ENCODE measurements at places on chromosomes 2 and 18. TPM values are rescaled to one million over a fixed set of nuclear protein-coding genes. Genes with fewer than 3 reads are reported as not detected.

The EML6 gene
- 0.16 TPM for polyA plus RNA-seq

The REG3A gene
- polyA plus RNA-seq: not detected

The GALR1 gene
- not detected for polyA plus RNA-seq

The SP9 gene
- polyA plus RNA-seq: not detected

The DSG1 gene
- polyA plus RNA-seq: 0.07 TPM

The IMPA2 gene
- polyA plus RNA-seq: 35.0 TPM

The ARHGEF4 gene
- 14.1 TPM for polyA plus RNA-seq

The LYG2 gene
- not detected for polyA plus RNA-seq

The MRPL53 gene
- 96.5 TPM for polyA plus RNA-seq

The KCNK3 gene
- not detected for polyA plus RNA-seq

The GATA6 gene
- 0.03 TPM for polyA plus RNA-seq

The G6PC2 gene
- polyA plus RNA-seq: not detected

The DCDC2C gene
- polyA plus RNA-seq: not detected

The C1QL2 gene
- not detected for polyA plus RNA-seq

DNA sequence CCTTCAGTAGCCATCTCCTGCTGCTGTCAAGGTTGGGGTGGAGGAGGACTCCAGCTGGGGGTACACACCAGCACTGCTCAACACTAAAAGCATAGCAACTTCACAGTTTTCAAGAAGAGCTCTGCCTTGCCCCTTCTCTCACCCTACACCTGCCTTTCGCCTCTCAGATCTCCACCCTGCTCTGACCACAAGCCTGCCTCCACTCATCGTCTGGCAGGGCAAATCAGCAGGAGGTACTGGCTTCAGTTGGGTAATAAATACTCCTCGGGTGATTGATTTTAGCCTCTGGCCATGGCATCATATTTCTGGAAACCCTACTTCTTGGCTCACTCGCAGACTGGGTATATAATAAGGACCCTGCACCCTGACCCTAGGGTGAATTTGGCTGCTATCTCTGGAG is 3.1 kb upstream of the PRKAG3 start:
- DNase-seq: no peak

DNA sequence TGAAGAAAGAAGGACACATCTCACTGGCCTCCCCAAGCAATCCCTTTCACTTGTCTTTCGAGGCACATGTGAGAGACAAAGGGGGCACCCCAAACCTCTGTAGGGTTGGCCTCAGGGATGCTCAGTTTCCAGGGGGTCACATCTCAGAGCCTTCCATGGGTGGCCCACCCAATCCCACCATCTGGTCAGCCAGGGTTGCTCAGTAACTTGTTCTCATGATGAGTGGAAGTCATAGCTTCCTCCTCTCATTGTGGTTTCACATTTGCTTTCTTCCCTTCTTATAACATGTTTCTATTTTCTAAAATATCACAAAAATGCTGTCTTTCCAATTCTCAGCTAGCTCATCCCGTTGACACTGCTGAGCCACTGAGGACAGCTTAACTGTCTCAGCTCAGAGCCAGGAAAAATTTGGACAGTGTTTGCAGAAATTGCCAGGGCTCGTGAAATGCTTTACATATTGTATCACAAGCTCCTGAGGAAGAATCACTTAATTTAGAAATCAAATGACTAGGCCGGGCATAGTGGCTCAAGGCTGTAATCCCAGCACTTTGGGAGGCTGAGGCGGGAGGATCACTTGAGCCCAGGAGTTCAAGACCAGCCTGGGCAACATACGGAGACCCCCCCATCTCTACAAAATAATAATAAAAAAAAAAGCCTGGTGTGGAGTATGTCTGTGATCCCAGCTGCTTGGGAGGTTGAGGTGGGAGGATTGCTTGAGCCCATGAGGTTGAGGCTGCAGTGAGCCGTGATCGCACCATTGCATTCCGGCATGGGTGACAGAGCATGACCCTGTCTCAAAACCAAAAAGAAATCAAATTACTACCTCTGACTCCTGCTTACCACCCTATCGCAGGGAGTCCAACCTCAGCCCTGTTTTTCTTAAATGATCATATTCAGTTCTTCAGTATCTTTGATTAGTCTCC is 129.3 kb downstream of the PRKCE start:
- no peak for DNase-seq

- DNase-seq: peak; percentile 66
These were observed 105.8 kb upstream of the SPOPL start for GRCh38 chr2:138395565-138396306.

DNA sequence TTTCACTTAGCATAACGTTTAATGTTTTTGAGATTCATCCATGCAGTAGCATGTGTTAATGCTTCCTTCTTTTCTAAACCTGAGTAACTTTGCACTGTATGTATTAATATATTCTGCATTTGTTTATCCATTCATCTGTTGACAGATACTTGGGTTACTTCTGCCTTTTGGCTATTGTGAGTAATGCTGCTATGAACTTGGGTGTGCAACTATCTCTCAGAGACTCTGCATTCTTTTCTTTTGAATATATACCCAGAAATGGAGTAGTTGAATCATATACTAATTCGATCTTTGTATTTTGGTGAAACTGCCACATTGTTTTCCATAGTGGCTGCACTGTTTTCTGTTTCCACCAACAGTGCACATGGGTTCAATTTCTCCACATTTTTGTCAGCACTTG is 128.3 kb downstream of the SH3BP4 start:
- DNase-seq: peak; percentile 24

DNA sequence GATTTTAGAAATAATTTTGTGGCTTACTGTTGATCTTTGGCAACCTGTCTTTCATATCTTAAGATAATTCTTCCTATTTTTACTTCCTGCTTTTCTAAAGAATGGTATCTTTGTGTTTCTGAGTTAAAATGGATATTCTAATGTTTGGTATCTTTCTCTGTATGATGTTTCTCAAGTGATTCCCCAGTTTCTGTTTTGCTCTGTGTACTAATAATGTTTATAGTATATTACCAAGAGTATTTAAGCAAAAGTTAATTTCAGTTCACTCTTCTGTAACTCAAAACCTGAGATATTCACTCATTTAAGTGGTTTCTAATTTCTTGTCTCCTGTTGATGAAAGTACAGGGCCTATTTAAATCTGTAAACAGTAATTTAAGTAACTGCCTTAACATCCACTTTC is 58.3 kb downstream of the CCDC150 start:
- DNase-seq: no peak

GRCh38 chr18:51739044-51739666 is 541.7 kb upstream of the MEX3C start:
- DNase-seq: no peak

DNA sequence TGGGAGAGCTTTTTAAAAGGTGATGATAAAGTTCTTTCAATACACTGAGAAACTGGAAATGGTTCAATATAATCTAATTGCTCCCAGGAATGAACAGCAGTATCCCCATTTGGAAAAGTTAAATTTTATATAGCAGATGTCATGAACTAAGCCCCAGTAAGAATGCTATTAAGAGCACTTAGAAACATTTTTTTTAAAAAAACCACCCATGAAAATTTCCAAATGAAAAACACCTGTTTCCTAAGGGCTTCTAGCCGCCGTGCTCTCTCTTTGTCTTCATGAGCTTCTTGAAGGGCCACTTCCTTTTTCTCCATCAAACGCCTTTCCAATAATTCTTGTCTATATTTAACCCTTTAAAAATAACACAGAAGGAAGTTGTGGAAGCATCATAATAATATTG is 77.0 kb downstream of the UPP2 start:
- no peak for DNase-seq

DNA sequence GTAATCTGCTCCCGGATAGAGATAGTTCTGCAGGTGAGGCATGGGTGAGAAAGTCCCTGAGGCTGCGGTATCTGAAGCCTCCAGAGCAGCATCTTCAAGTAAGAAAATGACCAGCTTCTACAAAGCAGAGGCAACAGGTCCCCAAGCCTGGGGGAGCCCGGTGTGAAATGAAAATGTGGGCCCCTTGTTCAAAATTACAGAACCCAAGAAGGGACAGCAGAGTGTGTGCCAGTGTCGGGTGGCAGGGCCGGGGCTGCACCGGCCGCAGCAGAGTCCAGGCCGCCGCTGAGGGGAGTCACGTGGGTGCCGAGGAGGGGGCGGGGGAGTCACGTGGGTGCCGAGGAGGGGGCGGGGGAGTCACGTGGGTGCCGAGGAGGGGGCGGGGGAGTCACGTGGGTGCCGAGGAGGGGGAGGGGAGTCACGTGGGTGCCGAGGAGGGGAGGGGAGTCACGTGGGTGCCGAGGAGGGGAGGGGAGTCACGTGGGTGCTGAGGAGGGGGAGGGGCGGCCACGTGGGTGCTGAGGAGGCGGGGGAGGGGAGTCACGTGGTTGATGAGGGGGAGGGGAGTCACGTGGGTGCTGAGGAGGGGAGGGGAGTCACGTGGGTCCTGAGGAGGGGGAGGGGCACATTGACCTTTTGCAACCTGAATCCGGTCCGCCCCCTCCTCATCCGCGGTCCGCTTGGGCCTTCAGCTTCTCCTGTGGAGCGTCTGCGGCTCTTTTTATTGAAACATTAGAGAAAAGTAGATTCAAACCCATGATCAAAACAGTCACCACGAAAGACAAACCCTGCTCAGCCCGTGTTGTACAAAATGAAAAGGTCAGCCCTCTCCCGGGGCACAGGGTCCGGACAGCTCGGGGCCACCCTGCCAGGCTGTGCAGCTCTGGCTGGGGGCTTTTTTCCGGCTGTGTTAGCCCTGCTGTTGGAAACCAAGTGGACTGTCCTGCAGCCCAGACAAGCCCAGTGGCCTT is 10.4 kb downstream of the COLEC11 start:
- DNase-seq: no peak

GRCh38 chr2:190618030-190618429 is 30.9 kb upstream of the NAB1 start:
- no peak for DNase-seq

DNA sequence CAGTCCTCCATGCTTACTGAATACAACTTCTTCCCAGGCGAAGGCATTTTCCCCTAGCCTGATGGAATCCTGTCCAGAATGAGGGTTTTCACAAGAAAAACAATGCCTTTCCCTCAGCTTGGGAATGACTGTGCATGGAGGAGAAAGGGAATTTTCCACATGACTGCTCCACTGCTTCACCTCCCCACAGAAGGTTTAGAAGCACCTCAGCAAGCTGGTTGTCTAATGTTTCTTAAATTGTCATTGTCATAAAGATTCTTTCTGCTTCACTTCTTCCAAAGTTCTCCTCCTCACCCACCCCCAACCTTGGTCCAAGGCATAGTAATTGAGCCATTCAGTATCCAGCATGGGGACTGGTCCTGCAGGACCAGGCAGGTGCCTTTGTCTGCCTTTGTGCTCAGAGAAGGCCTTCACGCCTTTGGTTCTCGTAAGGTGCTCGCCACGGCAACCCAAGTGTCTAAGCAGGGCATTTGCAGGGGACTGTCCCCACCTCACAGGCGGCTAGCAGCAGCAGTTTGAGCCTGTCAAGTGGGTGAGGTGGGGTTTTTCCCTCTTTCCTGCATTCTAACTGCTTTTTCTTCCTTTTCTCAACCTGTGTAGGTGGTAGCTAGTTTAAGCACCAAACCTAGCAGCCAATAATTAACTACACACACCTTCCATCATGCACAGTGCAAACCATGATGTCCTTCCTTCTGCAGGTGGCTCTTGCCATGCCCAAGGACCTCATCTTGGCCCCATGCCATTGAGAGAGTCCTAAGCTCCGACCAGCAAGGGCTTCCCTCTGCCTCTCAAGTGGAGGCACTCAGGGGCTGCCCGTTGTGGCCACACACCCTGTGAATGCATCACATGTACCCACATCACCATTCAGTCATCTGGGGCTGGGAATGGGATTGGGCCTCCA is 65.7 kb upstream of the BCL2L11 start:
- no peak for DNase-seq

DNA sequence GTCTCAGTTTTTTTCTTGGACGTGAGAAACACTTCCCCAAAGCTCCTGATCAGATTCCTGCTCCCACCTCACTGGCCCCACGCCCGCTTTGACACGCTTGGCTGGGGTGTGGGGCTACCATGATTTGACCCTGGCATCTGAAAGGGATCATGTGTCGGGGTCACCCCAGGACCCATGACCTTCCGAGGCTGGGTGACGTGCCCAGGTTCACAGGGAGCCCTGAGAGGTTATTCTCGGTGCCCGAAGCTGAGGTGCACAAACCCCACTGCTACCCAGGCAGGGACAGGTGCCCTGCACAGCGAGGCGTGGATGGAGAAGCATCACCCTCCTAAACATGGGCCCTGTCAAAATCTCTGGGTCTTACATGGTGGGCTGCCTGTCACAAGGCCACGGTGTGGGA is 404.1 kb downstream of the GALR1 start:
- DNase-seq: no peak

DNA sequence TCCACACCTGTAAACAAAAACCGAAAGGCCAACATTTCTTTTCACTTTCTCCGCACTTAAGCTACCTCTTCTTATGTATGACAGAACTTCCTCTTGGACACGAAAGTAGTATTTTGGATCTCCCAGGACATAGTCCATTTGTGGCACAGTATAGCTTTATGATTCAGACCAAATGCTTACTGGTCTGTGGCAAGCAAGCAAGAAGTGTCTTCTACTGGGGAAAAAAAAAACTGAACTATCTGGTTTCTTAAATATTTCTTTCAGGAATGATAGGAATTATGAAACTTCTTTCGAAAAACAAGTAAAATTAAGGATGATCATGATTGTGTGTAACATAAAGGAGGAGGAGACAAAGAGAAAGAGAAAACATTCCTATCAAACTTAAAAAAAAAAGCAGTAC is 33.6 kb downstream of the SRBD1 start:
- no peak for DNase-seq

- no peak for DNase-seq
These were observed 129.2 kb downstream of the MYCN start for GRCh38 chr2:16069663-16069932.

- no peak for DNase-seq
These were observed 950 bp downstream of the KLHL30 start for GRCh38 chr2:238139196-238140039.

- DNase-seq: peak; percentile 67
These were observed 1435.7 kb downstream of the LRP1B start for GRCh38 chr2:140695155-140695554.

GRCh38 chr2:106076941-106077340 is 117.2 kb downstream of the UXS1 start:
- no peak for DNase-seq

DNA sequence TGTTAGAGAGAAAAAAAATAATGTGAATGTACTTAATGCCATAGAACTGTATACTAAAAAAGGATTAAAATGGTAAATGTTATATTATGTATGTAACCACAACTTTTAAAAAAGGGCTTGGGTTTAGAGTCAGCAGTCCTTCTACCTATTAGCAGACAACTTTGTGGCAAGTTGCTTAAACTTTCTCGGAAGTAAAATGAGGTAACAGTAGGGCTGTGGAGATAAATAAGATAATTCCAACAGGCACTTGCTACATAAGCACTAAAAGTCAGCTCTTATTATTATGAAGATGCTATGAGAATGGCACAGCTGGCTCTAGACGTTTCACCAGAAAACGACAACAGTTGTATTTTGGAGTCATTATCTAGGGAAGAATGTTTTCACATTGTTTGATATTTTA is 31.3 kb downstream of the AAK1 start:
- DNase-seq: no peak

GRCh38 chr2:189851174-189851826 is 67.0 kb downstream of the PMS1 start:
- DNase-seq: no peak

DNA sequence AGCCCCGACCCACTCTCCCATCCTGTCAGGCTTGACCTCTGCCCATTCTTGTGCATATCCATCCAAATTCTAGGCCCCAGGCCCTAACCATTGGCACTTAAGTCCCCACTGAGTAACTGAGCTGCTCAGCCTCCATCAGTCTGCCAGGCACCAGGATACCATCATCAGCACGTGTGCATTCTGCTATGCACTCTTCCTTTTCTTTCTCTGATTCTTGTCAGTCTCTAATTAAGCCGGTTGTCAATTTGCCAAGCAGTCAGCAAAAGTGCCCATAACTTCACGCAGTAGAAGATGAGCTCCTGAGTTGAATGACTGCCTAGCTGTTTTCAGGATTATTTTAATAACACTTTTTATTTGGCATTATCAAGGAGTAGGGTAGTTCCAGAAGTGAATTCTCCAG is 107.2 kb downstream of the FEZ2 start:
- no peak for DNase-seq
